ENCODE measurements at places on chromosomes 7 and 10.

DNA sequence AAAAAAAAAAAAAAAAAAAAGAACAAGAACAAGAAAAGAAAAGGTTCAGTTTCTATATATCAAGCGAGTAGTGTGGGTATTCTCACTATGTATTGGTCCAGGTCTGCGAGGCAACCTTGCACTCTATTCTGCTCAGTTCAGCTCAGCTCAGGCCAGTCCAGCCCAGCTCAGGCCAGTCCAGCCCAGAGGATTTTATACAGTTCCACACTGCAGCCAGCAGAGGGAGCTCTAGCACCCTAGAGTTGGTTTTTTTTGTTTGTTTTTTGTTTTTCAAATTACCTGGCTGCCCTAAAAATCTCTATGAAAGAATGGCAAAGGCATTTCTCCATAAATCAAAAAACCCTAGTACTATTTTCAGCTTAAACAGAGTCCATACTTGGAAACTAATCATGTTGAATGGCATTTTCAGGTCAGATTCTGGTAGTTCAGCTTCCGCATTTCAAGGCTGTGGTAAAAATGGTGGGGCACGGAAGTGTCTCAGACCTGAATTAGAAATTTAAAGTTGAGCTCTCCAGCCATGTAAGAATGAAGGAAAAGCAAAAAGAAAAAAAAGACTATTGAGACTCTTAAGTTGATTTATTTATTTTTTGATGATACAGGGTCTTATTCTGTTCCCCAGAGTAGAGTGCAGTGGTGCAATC is 55.2 kb upstream of the GSDME start:
- DNase-seq, result no peak

GRCh38 chr10:30962522-30962921 is 69.1 kb downstream of the ZNF438 start:
- DNase-seq, result no peak

- DNase-seq, result no peak
Observed at GRCh38 chr7:405489-406211, 114.0 kb downstream of the PDGFA start.

- DNase-seq, result no peak
Observed at GRCh38 chr7:70455925-70456324, 676.0 kb upstream of the GALNT17 start.

GRCh38 chr7:151754142-151754590 is 122.7 kb downstream of the PRKAG2 start:
- peak; percentile 98 for DNase-seq

DNA sequence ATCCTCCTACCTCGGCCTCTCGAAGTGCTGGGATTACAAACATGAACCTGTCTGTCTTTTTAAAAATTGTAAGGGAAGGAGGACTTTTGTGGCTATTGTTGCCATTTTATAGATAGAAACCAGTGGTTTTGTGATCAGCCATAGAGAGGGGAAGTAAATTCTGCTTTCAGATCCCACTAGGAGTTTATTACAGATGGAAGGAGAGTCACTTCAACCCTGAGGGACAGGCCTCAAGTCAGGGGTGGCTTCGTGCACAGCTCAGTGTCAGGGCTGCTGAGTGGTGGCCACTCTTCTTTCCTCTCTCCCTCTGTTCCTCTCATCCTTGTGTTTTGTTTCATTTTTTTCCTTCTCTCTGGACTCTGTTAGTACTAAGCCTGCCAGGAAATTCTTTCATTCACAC is 60.8 kb downstream of the OGDH start:
- DNase-seq, result no peak

DNA sequence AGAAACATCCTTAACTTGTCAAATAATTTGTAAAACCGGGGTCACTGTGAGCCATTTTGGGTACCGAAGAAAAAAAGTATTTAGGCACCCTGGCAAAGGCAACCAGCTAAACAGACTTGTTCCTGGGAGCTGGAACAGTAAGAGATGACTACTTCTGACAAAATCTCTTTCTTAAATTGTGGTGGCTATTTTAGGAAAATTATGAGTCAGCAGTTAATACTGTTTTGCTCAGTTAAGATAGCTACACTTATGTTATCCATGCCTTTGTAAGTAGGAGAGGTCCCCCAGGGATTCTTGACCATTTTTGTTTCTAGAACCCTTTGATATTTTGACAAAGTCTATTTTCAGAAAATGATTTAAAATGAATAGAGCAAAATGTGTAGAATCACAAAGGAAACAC is 68.7 kb downstream of the TAX1BP1 start:
- DNase-seq, result peak; percentile 39

Data from AG09309 (cell line).